ENCODE measurements at places on chromosomes 5 and 9.
A peak's percentile ranks its signal among the peaks of the same experiment; 100 is the strongest.

- DNase-seq: no peak
Measured at GRCh38 chr5:93632327-93632726, 49.3 kb downstream of the NR2F1 start.

DNA sequence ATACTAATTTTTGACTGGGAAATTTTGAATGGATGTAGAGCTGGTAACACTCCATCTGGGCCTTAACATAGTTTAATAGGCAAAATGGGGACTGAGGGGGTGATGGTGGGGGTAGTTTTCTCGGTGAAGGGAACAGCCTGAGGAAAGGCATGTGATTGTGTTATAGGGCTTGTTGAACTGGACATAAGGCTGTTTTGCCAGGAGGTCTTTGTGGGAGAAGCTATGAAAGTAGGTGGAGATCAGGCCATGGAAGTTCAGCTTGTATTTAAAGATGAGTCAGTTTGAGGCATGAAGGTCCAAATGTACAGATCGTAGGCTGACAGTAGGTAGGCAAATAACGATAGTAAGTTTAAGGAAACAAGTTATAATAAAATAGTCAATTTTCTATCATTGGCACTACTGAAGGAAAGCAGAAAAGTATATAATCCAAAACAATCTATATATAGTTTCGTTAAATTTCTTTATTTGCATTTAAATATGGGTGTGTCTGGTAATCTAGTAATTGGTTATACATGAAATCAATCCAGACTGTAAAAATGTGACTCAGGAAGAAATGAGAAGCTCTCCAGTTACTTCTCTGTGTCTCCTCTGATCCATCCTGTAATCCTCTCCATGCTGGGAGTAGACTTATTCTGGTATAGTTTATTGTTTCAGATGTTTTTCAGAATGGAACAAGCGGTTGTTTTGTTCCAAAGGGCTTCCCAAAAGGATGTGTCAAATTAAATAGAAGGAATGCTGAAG is 2.8 kb downstream of the CSNK1G3 start:
- DNase-seq: no peak

- DNase-seq: no peak
Measured at GRCh38 chr9:137502008-137502911, 43.1 kb upstream of the NSMF start.

GRCh38 chr5:172219296-172219695 is 25.3 kb downstream of the EFCAB9 start:
- no peak for DNase-seq

GRCh38 chr5:150520747-150521521 is 13.0 kb downstream of the NDST1 start:
- no peak for DNase-seq

DNA sequence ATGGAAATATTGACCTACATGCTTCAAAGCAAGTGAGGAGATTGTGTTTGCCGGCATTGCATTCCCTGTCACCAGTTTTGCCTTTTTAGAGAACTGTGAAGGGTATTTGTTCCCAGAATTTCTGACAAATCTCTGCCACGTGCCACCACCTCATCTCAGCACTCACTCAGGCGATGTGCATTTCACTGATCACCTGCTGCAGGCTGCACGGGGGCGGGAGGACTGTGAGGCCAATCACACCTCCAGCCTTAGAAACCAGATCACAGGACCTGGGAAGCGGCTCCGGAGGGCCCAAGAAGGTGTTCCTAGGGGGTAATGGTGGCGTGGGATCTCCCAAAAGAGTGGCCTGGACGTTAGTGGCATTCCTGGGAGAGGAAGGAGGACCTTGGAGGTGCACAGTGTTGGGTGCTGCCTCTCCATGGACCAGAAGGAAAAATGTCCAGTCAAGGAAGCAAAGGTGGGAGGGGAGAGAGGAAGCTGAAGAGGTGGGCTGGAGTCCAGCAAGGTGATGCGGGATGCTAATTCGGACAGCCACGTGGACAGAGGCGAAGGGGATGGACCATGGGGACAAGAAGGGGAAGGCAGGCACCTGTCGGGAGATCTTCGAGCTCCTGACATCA is 63.6 kb upstream of the OLFM1 start:
- no peak for DNase-seq

DNA sequence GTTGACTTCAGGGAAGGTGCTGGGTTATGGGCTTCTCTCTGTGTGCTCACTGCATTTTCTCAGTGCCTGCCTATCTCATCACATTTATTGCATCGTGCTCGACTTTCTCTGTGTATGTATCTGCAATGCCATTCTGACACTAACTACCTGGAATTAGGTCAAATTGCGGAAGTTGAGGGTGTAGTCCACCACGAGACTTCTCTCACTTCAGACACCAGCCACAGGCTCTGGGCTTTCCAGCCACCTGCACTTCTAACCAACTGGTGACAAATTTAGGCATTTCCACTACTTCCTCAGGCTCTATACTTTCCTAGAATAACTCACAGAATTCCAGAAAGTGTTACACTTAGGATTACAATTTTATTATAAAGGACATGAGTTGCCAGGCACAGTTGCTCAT is 188.6 kb upstream of the ZNF608 start:
- no peak for DNase-seq

- DNase-seq: no peak
Measured at GRCh38 chr5:115624994-115625393, 842 bp downstream of the TMED7 start.

DNA sequence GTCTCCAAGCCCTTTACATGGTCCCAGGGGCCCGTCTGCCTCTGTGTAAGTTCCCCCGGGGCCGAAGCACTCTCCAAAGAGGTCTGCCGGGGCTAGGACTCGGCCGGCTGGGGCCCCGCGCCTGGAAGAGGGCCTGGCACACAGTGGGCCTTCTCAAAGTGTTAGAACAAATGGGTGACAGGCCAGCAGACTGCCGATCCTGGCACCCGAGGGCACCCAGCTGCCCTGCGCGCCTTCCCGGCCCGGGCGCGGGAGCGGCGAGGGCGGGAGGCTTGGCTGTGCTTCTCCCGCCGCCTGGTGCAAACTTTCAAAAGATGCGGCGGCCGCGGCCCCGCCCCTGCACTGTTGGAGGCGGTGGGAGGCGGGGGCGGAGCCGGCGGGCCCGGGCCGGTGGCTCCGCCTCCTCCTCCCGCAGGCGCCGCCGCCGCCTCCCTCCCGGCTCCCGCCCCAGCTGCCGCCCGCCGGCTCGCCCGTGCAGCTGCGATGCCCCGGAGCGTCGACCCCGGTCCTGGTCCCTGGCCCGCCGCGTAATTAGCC is at the start of gene NEURL1B:
NEURL1B (plus strand) TSS at position 442 of the 537 bp plus-strand sequence. CDS start 144 bp downstream, outside the sequence.
- DNase-seq: peak; percentile 29

GRCh38 chr5:63249960-63250359 is 671.3 kb downstream of the LRRC70 start:
- no peak for DNase-seq

DNA sequence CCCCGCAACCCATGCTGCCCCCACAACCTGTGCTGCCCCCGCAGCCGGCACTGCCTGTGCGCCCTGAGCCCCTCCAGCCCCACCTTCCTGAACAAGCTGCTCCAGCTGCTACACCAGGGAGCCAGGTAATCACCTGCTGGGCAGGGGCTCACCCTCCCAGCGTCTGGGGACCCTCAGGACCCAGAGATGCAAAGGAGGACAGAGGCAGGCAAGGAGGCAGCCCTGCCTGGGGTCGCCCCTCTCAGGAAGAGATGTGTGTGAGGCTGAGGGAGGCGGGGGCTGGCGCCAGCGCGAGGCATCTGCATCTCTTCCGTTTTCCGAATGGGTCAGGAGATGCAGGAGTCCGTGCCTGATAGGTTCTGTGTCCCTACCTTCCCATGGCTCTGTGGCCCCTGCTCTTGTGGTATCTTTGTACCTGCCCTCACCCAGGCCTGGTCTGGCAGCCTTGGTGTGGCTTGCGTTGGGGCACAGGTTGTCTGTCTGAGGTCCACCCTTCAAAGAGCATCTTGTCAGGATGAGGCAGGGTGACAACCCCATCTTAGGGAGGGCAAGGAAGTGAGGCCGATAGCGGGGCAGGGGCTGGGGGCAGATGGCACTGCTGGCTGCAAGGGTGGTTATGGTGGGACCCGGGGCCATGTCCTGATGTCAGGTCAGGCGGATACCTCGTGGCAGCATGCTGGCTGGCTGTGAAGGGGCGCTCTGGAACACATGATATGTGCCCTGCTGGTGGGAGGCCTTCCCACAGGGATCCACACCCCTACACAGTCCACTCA is 75.7 kb downstream of the WNK2 start:
- no peak for DNase-seq

DNA sequence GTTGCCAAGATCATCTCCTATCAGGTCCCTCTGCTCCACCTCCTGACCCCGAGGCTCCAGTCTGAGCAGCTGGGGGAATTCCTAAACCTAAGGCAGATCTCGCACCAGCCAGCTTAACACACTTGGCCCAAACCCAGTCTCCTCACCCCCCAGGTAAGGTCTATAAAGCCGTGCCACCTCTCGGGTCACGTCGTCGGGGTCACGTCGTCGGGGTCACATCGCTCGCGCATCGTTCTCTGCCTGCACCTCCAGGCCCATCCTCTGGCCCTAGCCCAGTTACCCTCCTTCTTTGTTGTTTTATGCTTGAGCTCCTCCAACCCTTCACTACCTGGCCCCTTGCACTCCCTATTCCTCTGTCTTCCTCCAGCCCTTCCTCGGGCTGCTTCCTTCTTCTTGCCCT is 77.2 kb downstream of the CTSL start:
- no peak for DNase-seq

DNA sequence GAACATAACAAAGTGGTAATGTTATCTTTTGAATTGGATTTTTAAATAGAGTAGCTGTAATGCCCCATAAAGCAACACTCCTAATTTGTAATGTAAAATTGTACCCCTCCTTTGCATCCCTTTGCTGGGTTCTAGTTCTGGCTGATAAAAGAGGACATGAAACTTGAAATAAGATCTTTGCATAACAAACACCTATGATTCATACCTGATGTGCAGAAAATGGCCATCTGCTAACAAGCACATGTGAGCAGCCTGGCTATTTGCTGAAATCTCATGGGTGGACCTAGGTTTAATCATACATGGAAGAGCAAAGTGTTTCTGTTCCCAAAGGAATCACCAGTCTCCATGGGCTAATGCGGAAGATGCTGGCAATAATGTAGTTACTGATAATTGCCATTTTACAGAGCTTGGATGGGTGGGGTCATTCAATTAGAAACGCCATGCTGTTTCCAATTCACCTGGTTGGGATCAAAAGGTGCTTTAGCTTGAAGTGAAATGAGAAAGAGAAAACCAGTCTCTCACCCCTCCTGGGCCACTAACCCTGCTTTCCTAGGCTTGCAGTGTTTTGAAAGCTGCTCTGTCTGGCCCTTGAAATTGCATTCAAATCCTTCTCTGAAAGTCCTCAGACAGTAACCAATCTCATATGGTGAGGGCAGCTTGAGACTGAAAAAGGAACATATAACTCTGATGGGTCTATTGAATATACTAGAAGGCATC is 585.1 kb downstream of the TLE4 start:
- DNase-seq: no peak

GRCh38 chr5:72938206-72938605 is 17.6 kb upstream of the FCHO2 start:
- no peak for DNase-seq

DNA sequence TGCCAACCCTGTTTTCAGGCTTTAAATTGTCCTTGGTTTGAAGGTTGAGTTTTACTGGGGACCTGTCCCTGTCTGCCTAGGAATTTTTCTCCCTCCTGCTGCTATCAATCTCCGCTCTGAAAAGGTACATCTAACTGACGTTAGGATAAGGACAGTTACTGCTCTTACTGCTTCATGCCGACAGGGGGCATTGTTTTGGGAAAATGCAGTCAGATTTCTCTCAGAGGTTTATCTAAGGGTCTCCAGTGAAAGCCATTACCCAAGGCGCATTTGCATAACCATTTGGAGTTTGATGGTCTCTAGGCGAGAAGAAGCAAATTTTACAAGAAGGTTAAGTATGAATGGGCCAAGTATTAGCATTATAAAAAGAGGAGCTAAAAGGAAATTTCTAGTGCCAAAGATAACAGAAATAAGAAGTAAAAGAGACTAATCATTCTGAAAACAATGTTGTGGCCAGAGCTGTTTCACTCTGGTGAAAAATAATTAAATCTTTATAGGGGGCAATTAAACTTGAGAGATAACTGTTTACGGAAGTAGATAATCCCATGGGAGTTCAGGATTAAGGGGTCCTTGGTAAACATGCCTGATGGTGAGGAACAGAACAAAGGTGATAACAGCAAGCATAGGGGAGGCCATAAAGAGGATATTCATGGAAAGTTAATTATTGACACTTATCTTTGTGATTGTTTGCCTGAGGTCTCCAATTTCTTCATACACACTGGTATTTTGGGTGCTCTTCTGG is 605.0 kb downstream of the MTRR start:
- no peak for DNase-seq

GRCh38 chr5:8984386-8984785 is 561.5 kb downstream of the SEMA5A start:
- no peak for DNase-seq

DNA sequence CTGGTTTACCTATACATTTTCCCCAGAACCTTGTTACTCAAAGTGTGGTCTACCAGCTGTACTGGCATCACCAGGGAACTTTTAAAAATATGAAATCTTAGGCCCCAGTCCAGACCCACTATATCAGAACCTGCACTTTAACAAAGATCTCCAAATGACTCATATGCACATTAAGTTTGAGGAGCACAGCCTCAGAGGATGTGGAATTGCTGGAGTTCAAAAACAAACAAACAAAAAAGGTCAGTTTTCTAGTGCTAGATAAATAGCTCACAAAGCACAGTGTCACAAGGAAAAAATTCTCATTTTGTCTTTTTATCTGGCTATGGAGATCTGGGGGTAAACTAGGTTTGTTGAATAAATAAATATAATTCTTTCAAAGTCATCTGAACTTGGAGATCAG is 68.9 kb upstream of the ANKRD55 start:
- DNase-seq: no peak

DNA sequence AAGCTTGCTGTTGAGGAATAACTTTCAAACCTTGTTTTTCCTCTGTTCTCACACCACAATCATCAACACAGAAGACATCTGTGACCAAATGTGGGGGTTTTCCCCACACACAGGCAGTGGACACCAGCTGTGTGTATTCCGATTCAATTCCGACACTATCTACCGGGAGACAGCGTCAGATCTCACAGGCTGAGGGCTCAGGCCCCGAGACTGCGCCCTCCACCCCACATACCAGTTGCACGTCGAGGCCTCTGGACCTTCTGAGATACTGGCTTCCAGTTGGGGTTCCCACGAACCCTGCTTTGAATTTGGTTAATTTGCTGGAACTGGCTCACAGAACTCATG is 41.3 kb downstream of the STK10 start:
- no peak for DNase-seq

DNA sequence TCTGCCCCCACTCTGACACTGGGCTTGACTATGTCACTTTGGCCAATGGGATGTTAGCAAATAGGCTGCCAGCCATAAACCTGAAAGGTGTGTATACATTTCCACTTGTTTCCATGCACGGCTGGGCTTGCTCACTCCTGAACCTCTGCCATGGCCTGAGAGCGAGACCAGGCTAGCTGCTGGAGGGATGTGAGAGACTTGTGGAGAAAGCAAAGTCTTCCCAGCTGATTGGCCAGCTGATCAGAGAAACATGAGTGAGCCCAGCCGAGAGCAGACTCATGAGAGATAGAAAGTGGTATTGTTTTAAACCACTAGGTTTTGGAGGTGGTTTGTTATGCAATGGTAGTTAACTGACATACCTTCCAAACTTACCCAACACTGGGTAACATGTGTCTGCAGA is 13.9 kb downstream of the FAM193B start:
- DNase-seq: no peak

Data from stimulated activated CD4-positive, alpha-beta T cell treated with anti-CD3 and anti-CD28 coated beads, Interleukin-1b, Interleukin-23, amount 100 ng/mL, for 4 hours (primary cell).